ENCODE measurements at places on chromosomes 12 and 14.

DNA sequence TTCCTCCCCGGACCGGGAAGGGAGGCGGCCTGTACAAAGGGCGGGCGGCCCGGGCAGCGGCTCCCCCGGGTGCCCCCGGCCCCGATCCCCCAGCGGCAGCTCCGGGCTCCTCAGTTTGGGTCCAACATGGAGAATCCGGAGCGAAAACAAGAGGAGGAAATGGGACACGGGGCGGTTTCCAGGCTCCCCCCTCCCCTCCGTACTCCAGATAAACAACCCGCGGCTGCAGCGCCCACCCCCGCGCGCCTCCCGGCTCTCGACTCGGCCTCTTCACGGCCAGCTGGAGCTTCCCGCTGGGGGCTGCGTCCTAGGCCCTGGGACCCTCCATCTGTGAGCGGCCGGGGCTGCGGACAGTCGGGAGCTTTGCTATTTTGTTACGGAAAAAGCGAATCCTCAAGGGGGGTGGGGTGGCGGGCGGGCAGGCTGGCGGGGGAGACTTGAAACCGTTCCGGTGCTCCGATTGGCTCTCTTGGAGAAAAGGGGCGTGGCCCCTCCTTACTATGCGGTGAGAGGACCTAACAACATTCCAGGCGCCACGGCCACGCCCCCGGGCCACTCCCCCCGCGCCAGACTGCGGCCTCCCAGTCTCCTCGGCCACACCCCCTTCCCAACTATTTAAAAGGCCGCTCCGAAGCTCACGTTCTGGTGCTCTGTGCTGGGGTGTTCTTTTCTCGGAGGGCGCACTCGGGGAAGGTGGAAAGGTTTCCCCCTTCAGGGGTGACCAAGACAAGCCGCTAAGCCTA, at the start of gene CTDSP2:
Gene CTDSP2, minus strand, starts transcription at position 153 of the 743 bp plus-strand sequence. CDS start 294 bp downstream, outside the sequence.
- peak; percentile 100 for DNase-seq

GRCh38 chr14:77124345-77125280, 17.0 kb downstream of the ZDHHC22 start:
- DNase-seq: peak; percentile 45

DNA sequence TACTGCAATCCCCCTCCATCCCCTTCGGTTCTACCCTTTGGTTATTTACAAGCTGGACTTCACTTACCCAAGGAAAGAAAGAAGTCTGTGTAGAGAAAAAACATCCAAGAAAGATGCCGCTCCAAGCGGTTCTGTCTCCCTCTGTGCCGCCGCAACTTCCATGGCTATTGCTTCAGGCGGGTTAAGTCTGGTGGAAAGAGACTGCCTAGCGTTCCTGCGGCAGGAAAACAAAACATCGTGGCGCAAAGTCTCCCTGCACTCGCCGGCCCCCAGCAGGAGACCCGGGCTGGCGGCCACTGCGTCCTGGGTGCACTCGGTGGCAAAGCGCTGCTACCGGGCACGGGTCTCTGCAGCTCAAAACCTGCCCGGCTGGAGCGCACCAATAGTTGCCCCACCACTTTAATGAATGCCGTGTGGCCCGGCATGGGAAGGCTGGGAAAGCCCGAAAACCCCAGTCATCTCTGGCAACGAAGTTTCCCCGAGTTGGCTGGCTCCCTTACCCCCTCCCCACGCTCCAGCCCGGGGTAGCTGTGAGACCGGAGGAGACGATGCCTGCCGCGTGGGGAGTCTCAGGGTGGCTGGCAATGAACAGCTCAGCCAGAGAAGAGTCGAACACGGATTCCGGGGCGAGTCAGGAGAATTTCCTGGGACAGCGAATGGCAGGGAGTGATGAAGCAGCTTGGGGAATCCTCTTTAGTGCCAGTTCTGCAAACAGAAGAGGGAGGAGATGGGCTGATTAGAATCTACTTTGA, 3.5 kb upstream of the KCNK10 start:
- DNase-seq: no peak

DNA sequence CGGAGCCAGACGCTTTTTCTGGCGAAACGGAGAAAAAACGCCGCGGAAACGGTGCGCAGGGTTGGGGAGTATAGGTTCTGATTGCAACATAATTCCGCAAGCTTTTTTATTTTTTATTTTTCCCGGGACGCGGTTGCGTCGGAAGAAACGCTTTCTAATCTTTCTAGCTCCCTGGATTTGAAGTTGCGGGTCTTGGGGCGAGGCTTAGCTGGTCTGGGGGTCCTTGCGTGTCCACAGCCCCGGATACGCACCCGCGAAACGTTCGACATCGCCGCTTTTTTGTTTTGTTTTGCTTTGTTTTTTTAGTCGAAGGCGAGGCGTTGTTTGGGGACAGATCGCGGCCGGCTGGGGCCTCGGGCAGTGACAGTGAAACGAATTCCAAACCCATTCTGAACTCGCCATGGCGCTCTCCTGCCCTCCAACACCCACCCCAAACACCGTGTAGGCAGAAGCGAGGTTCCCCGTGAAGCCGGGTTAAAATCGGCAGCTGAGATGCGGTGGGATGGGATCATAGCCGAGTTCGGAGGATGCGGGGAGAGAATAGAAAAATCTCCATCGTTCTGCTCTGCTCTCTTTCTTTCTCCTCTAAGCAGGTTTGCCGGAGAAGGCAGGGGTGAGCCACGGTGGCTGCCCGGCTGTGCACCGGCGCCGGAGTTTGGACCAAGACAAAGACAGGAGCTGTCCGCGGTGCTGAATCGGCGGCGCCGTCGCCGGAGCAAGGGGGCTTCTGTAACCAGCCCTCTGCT, 8.1 kb upstream of the LHX5 start:
- DNase-seq: no peak

GRCh38 chr12:27285403-27285802, 41.3 kb downstream of the STK38L start:
- DNase-seq: no peak

- no peak for DNase-seq
These were observed 49.6 kb downstream of the CMKLR1 start for GRCh38 chr12:108289350-108290161.

DNA sequence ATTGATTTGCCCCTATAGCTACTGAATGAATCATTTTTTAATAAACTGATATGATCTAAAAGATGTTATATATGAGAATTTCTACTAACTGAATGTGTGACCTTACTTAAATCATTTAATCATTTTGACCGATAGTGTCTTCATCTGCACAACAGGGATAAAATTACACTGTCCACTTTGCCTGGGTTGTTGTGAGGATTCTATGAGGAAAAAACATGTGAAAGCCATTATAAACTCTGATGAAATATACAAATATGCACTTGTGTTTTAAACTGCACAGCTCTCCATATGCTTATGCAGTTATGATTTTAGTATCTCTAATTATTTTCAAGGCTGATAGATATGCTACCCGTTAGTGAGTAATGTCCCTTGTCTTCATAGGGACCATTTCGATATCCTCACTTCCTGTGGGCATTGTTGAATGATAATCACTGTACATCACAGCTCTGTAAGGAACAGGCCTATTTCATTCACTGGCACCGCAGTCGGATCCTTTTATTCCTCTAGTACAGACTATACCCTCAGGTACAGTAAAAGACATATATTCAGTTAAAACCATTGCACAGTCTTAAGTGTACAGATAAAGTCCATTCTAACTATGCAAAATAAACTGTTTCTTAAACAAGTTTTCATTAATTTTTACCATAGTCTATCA, 88.7 kb upstream of the RAP1B start:
- no peak for DNase-seq

DNA sequence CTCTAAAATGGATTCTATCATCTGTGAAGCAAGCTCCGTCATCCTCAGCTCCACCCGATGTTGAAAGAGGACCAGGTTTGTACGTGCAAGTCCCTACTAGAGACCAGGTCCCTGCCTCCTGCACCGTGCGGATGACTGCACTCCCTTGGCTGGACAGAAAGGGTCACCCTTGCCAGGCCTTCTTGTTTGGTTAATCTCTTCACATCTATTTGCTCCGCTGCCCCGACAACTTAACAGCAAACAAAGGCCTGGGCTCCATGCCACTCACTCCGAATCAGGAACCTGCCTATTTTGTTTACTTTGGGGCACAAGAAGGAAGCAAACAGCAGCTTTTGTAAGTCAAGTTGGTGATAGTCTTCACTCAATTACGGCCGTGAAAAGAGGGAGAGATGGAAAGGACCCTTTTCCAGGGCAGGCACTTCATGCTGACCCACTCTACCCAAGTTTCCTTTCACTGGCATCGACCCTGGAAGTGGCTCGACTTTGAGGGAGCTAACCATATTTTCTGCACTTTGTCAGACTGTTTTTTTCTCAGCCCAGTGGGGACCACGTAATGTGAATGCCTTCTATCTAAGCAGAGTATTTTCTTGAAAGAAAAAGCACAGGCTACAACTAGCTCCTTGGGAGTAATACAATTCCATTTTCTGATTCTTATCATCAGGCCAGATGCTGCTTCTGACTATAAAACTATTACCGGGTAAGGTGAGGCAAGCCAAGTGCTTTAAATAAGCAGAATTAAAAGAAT, 202.6 kb downstream of the FOXN3 start:
- peak; percentile 60 for DNase-seq

- no peak for DNase-seq
These were observed 190.7 kb downstream of the BCL11B start for GRCh38 chr14:99081156-99081765.

GRCh38 chr12:132490422-132491137, 629 bp downstream of the FBRSL1 start:
- no peak for DNase-seq

GRCh38 chr14:69682621-69683263, 71.3 kb downstream of the SUSD6 start:
- DNase-seq: peak; percentile 44

- no peak for DNase-seq
These were observed 334.2 kb upstream of the RPL10L start for GRCh38 chr14:46985529-46986380.

DNA sequence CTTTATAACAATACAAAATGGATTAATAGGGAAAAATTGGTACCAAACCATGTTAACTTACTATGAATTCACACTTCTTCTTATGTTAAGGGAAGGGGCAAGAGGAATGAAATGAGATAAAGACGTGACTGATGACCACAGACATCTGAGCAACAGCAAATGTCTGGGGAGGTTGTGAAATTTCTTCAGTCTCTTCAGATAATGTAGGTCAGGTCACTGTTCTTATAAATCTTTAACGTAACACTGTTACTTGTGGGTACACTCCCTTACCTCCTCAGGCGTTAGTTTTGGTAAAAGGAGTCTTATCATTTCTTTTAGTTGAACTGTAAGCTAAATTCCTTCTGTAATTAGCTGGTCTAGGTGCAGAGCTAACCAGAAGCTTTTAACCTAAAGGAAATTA, 405.0 kb upstream of the LRFN5 start:
- DNase-seq: no peak

Data from adrenal gland (tissue), 19 donors.